WERI-Rb-1 (cell line): ENCODE measurements at places on chromosomes 7 and 10.
A peak's percentile ranks its signal among the peaks of the same experiment; 100 is the strongest.

GRCh38 chr7:129213828-129214227 is 11.0 kb upstream of the AHCYL2 start:
- peak; percentile 63 for DNase-seq

GRCh38 chr10:3169673-3170072 is 2.9 kb downstream of the PITRM1 start:
- DNase-seq = no peak

- no peak for DNase-seq
Measured at GRCh38 chr10:128390596-128390995, 264.4 kb upstream of the MKI67 start.

GRCh38 chr10:31578181-31578852 is 259.3 kb downstream of the ZEB1 start:
- DNase-seq = no peak

DNA sequence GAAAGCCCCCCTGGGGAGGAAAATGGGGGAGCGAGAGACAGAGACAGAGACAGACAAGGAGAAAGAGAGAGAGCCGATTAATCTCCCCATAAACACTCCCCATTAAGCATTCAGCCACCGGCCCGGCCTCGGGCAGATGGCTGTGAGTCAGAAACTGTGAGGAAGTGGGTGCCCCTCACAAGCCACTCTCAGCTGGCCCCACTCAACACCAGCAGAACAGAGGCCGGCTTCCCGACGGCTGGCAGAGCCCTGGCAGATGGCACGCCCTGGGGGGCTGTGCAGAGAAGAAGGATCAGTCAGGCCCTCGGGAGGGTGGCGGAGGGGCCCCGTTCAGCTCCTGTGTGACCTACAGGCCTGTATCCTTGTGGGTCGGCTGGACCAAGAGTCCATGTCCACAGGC is 41.2 kb downstream of the CAMK2B start:
- peak; percentile 66 for DNase-seq

GRCh38 chr10:108187408-108188012 is 1023.0 kb upstream of the SORCS1 start:
- DNase-seq = no peak

GRCh38 chr7:156918635-156919034 is 25.7 kb upstream of the LMBR1 start:
- no peak for DNase-seq

- no peak for DNase-seq
Measured at GRCh38 chr10:23535381-23535780, 96.5 kb downstream of the OTUD1 start.

DNA sequence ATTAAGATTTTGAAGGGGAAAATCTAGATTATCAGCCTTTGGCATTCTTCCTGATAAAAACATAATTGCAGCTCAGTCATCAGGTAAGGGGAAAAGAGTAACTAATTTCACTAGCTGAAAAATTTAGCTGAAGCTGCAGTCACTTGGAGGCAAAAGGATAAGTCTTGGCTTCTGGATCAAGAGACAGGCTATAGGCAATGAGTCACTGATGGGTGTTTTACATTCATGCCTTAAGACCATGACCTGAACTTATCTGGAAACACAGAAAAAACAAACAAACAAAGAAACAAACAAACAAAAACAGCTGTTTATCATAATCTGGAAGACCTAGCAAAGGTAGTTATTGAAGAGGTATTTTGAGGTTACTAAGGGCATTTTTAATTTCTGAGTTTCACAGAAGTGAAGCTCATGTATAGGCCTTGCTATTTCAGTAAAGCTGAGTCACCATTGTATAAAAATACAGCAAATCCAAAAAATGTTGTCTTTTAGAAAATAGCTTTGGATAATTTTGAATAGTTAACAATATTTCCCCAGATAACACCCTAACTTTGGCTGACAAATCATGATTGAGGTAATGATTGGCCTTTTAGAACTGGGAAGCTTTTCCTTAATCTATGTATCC is 40.3 kb downstream of the ZNF22 start:
- no peak for DNase-seq
